ENCODE measurements at places on chromosomes 4 and X.

GRCh38 chr4:159141193-159141592 is 38.3 kb downstream of the RAPGEF2 start:
- peak; percentile 48 for DNase-seq

DNA sequence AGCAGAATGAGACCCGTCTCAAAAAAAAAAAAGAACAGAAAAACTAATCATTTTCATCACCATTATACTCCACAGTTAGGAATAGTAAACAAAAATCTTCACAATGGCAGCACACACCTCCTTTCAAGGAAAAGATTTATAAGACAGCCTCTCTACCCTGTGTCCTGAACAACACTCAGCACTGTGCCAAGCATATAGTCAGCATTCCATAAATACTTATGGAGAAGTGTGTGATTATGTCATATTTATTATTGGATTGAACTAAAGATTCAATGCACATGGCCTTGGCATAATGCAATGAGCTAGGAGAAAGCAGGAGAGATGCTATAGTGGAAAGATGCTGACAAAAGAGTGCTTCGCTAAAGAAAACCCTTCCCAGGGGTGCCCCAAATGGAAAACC is 52.6 kb downstream of the FAM114A1 start:
- peak; percentile 26 for DNase-seq

DNA sequence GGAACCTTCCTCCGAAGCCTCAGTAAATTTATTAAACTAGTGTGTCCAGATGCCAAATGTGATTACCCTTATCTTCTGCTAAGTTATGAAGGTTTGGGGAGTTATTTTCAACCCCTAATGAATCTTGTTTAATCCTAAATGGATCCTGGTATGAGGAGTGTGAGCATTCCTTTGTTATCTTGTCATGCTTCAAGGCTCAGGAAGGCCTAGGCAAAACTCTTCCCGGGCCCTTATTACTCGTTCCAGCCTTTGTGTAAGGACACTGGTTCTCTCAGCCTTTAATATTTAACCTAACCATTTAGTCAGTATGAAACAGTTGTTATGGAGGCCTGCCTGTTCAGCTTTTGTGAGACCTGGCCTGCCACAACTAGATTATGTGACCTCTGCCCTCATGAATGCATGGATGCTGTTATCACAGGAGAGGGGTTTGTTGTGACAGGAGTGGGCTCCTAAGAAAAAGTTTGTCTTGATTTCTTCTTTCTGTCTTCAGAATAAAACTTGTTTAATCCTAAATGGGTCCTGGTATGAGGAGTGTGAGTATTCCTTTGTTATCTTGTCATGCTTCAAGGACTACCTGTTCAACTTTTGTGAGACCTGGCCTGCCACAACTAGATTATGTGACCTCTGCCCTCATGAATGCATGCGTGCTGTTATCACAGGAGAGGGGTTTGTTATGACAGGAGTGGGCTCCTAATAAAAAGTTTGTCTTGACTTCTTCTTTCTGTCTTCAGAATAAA is 181.7 kb downstream of the SLC39A8 start:
- no peak for DNase-seq

DNA sequence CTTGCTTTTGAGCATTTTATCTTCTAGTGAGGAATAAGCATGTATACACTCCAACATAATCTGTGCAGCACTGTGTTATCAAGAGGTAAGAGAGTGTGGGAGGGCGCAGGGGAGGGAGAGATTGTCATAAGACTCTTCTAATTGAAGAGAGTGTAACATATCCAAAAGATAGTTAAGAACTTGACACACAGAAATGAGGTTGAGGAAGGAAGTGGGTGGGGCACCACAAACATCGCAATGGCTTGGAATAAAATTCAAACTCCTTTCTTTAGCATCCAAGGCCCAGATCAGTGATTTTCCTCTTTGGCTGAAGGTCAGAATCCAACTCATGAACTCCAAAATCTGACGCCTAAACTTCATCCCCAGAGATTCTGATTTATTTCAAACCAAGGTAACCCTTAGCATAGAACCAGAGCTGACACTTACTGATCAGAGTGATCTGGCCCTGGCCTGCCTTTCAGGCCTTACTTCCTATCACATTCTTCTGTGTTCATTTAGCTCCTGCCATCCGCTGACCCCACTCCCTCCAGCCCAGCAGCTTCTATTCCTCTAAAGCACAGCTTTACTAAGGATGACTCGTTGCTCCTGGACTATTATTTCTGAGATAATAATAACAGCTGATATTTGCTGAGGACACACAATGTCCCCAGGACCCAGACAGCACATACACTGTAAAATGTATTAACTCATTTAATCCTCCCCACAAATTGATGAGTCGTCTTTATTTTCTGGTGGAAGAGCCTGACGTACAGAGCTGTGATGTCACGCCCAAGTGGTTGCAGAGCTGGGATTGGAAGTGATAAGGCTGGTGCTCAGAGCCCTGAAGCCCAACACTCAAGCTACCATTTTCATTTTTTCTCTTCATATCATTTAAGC is 10.6 kb upstream of the CTSO start:
- no peak for DNase-seq

DNA sequence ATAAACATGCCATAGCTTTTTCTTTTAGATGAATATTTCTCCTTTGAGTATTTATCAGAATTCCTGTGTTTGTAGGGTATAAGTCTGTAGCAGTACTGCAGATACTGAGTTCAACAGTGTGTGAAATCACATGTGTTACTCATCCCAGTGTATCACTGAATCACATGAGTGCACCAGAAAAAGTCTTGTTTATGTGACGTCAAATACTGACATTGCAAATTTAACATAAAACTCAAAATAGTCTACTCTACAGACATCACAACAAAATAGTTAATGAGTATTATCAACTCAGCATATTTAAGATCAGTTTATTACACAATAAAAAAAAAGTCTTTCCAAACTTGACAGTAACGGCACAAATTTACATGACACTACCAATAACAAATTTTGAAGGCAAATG is 221.3 kb downstream of the DCTD start:
- no peak for DNase-seq

Data from fibroblast of upper back skin (primary cell).